Upper lobe of left lung (tissue), 6 donors: ENCODE measurements at places on chromosomes 2 and 18. TPM values are rescaled to one million over a fixed set of nuclear protein-coding genes. Genes with fewer than 3 reads are reported as not detected.
A peak's percentile ranks its signal among the peaks of the same experiment; 100 is the strongest.

GRCh38 chr18:23859466-23860336 lies 154.9 kb upstream of the TTC39C start:
- DNase-seq = no peak
- no peak overlapping the region for H3K27ac ChIP-seq
- no peaks in the 10 kb centered on the region for H3K4me1 ChIP-seq
- H3K36me3 ChIP-seq = no peaks in the 10 kb centered on the region

GRCh38 chr18:58087928-58088690 lies 44.1 kb downstream of the NEDD4L start:
- peaks cover 29% of the 10 kb centered on the region for H3K4me1 ChIP-seq
- no peak for DNase-seq
- no peaks in the 10 kb centered on the region for H3K36me3 ChIP-seq
- no peaks in the 10 kb centered on the region for H3K27me3 ChIP-seq

DNA sequence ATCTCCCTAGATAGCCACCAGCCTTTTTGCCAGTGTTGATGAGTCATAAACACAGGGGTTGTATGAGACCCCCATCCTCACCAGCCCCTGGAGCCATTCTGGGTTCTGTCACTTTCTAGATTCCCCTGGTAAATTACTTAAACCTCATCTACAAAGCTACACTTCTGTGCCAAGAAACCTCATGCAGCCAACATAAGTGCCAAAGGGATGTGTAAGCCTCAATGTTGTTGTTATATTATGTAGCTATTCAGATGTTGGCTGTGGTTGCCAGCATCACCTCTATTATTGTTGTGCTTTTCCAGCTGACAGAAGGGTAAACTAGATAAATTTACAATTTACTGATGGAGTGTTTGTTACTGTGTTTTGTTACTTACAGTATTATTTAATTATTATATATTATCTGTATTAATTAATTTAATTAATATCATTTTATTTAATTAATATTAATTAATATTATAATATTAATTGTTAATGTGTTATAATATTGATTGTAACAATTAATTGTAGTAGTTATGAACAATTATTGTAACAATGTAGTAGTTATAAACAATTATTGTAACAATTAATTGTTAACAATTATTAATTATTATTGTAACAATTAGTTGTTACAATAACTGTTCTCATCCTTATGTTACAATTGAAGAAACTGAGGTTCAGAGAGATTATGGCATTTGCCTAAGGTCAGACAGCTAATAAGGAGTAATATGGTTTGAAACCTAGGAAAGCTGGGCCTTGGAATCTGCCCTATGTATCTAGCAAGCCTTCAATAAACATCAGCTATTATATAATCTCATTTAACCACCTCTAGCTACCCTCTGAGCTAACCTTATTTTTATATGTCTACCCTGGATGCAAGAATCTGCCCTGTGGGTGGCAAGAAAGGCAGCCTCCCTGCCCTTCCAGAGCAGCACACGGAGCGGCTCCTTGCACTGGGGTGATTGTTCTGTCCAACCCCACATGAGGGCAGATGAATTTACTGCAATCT lies 36.1 kb downstream of the PSTPIP2 start:
- H3K4me1 ChIP-seq = peaks cover 4% of the 10 kb centered on the region
- H3K36me3 ChIP-seq = no peaks in the 10 kb centered on the region
- H3K27me3 ChIP-seq = no peaks in the 10 kb centered on the region
- H3K27ac ChIP-seq = no peak overlapping the region
- DNase-seq = no peak
- H3K4me3 ChIP-seq = no peak overlapping the region

Gene HJURP
- 0.98 TPM for total RNA-seq

DNA sequence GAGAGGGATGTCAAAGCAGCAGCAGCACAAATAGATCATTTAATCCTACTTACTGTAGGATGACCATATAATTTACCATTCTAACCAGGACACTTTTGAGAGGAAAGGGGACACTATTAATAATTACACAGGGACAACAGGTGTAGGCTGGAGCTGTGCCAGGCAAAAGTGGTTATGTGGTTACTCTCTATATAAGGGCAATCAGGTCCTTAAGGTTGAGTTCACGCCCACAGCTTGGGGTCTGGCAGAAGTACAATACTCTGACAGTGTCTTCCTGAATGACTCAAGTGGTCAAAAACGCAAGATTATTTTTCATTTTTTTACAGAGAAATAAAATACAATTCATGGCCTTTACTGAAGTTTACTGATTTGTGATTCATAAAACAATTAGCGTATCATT lies 2.8 kb downstream of the PREPL start:
- H3K27ac ChIP-seq = no peak overlapping the region
- no peaks in the 10 kb centered on the region for H3K27me3 ChIP-seq
- H3K36me3 ChIP-seq = no peaks in the 10 kb centered on the region
- no peak for DNase-seq
- H3K4me1 ChIP-seq = peaks cover 19% of the 10 kb centered on the region

- no peak overlapping the region for H3K27ac ChIP-seq
- no peak overlapping the region for H3K4me3 ChIP-seq
- no peak for DNase-seq
- no peaks in the 10 kb centered on the region for H3K4me1 ChIP-seq
- no peaks in the 10 kb centered on the region for H3K27me3 ChIP-seq
Measured at GRCh38 chr2:226995625-226996041, 159.8 kb downstream of the RHBDD1 start.

Gene UPP2
- total RNA-seq = not detected

Gene IL1R1
- total RNA-seq = 99.7 TPM

- H3K4me3 ChIP-seq = no peak overlapping the region
- H3K27me3 ChIP-seq = no peaks in the 10 kb centered on the region
- H3K36me3 ChIP-seq = no peaks in the 10 kb centered on the region
Measured at GRCh38 chr2:197327472-197328098, 17.0 kb upstream of the ANKRD44 start.

GRCh38 chr2:149329489-149330126 lies 779 bp upstream of the LYPD6 start:
- DNase-seq = peak; percentile 77
- peaks cover 20% of the 10 kb centered on the region for H3K27me3 ChIP-seq
- H3K36me3 ChIP-seq = no peaks in the 10 kb centered on the region
- H3K4me3 ChIP-seq = peak overlapping the region; percentile 51

DNA sequence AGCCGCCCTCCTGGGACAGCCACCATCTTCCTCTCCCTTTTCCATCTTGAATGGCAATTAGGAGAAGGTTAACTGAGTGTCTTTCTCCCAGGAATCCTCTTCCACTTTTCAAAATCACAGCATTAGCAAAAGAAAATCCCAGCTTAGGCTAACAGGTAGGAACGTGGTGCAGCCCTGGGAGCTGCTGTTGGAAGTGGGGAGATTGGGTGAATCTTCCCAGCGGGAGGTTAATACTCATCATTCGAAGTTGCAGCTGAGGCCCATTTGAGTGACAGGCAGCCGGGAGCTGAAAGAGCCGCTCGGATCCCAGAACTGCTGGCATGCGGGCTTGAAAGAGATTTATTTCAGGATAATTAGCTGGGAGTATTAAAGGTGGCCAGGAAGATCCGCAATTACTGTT lies 306.0 kb downstream of the BCL11A start:
- no peak overlapping the region for H3K27ac ChIP-seq
- H3K4me3 ChIP-seq = no peak overlapping the region
- no peaks in the 10 kb centered on the region for H3K4me1 ChIP-seq
- no peaks in the 10 kb centered on the region for H3K36me3 ChIP-seq
- DNase-seq = no peak
- H3K27me3 ChIP-seq = no peaks in the 10 kb centered on the region

GRCh38 chr18:3552305-3552704 lies 102.3 kb downstream of the TGIF1 start:
- DNase-seq = no peak
- no peak overlapping the region for H3K27ac ChIP-seq
- no peak overlapping the region for H3K4me3 ChIP-seq
- no peaks in the 10 kb centered on the region for H3K27me3 ChIP-seq
- no peaks in the 10 kb centered on the region for H3K36me3 ChIP-seq

GRCh38 chr18:46321955-46322354 lies 217.8 kb downstream of the HAUS1 start:
- no peak overlapping the region for H3K4me3 ChIP-seq
- no peak for DNase-seq
- H3K36me3 ChIP-seq = no peaks in the 10 kb centered on the region
- H3K27me3 ChIP-seq = no peaks in the 10 kb centered on the region
- H3K27ac ChIP-seq = no peak overlapping the region
- no peaks in the 10 kb centered on the region for H3K4me1 ChIP-seq

Gene GKN2
- total RNA-seq = 37.7 TPM

Gene ASB1
- total RNA-seq = 14.6 TPM

DNA sequence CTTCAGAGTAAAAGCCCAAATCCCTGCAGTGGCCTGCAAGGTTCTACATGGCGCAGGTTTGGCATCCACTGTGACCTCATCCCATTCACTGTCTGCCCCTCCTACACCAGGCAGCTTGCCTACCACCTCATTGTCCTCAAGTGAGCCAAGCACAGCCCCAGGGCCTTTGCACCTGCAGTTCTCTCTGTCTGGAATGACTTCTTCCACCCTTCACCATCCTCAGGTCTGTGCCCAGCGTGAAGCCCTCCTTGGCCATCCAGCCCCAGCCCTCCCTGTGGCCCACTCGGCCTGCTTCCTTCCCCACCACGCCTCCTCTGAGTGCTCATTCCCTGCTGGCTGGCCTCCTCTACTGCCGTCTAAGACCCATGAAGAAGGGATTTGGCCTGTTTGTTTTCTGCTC lies 32.6 kb upstream of the UBE2F start:
- H3K4me3 ChIP-seq = no peak overlapping the region
- H3K27ac ChIP-seq = no peak overlapping the region
- peaks cover 7% of the 10 kb centered on the region for H3K4me1 ChIP-seq
- no peak for DNase-seq
- no peaks in the 10 kb centered on the region for H3K27me3 ChIP-seq

DNA sequence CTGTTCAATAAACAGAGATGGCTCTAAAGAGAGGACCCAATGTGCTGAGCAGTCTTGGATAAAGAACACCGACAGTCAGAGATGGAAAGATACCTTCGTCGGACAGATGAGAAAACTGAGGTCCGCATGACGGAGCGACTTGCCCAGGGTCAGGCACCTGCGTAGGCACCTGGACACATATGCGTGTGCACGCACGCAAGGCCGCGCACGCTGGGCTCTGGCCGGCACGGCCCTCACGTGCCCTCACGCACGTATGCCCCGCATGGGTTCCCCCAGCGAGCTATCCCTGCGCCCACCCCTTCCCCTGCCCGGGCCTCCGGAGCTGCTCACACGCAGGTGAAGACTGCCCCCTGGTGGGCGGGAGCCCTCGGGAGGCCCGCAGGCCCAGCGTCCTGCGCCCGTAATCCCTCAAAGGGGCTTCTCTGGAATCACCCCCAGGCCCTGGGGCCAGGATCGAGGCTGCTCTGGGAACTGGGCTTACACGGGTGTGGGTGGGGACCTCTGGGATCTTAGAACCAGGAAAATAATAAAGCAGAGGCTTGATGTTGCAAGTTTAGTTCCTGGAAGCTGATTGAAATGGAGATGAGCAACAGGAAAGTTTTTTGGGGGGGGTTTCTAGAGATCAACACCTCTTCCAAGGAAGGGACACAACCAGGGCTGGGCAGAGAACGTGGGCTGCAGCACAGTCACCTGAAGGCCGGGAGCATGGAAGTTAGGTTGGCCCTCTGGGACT lies 246.3 kb downstream of the TNS1 start:
- no peaks in the 10 kb centered on the region for H3K27me3 ChIP-seq
- no peaks in the 10 kb centered on the region for H3K36me3 ChIP-seq
- H3K4me1 ChIP-seq = peaks cover 4% of the 10 kb centered on the region

DNA sequence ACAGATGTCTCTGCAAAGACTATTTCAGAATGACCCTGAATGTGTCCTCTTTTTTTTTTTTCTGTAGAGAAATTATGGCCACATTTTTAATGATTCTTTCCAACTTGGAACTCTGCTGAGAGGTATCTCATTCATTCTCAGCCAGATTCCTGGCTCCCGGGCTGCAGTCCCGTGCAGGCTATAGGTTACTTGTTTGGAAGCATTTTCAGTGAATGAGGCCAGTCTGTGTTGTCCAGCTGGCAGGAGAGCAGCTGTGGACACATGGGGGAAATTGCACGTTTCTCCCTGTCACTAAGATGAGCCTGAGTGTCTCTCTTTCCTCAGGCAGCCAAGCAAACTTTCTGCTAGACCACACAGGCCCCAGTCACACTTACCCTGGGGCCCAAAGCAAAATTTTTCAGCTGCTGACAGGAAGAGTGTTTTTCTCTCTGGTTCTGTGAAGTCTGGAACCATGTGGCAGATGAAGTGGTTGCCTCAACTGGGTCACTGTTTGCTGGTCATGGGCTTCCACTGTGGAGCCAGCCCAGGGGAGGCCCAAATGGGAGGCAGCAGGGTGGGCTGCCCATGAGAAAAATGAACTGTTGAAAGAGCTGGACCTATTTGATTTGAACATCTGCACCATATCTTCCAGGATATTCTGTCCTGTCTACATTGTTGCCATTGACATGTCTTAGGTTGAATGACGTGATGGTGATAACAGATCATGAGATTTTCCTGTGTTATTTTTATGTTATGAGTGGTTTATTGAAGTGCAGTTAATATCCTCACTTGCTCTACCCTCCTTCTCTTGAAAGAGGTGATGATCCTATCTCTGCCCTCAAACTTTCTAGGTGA lies 431.2 kb downstream of the LPIN1 start:
- H3K27me3 ChIP-seq = no peaks in the 10 kb centered on the region
- H3K36me3 ChIP-seq = no peaks in the 10 kb centered on the region
- peak overlapping the region; percentile 58 for H3K27ac ChIP-seq
- peaks cover 22% of the 10 kb centered on the region for H3K4me1 ChIP-seq

Gene ALPG
- 2.3 TPM for total RNA-seq

DNA sequence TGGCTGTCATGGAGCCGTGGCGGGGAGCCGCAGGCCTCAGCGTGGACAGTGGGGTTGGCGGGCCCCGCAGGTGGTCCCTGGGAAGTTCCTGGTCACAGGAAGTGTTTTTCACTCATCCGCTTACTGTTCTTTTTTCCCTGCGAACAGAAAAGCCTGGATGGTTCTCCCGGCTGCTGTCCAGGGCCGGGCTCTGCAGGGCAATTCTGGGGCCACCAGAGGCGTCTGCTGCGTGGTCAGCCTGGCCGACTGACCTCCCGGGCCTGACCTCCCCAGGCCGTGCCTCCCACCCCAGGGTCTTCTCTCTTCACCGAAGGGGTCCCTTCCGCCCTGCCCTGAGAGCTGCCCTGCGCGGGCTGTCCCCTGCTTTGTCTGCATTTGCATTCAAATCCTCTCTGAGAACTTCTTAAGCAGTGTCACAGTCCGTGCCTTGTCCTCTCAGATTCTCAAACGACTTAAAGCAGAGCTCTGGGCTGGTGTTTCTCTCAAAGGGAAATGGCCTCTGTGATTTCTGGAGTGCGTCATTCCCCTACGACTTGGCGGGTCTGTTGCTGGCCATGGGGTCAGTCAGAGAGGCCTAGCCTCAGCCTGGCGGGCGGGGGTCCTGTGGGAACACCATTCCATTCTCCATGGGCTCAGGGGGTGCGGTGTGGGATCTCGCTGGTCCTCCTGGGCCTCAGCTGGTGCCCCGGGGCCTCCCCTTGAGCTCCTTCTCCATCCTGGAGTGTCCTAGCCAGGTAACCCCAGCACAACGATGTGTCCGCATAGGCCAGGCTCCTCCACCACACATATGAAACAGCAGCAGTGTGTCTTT lies 38.3 kb downstream of the KLHL29 start:
- no peak overlapping the region for H3K27ac ChIP-seq
- H3K36me3 ChIP-seq = no peaks in the 10 kb centered on the region
- H3K4me3 ChIP-seq = no peak overlapping the region
- DNase-seq = no peak
